ENCODE measurements at places on chromosomes 5 and 9. TPM values are rescaled to one million over a fixed set of nuclear protein-coding genes. Genes with fewer than 3 reads are reported as not detected.

GRCh38 chr9:114308361-114308950 is 14.4 kb upstream of the ORM1 start:
- no peak overlapping the region for H3K4me3 ChIP-seq
- no peak overlapping the region for H3K27ac ChIP-seq
- H3K36me3 ChIP-seq: no peaks in the 10 kb centered on the region
- DNase-seq: peak; percentile 83
- H3K27me3 ChIP-seq: no peaks in the 10 kb centered on the region

DNA sequence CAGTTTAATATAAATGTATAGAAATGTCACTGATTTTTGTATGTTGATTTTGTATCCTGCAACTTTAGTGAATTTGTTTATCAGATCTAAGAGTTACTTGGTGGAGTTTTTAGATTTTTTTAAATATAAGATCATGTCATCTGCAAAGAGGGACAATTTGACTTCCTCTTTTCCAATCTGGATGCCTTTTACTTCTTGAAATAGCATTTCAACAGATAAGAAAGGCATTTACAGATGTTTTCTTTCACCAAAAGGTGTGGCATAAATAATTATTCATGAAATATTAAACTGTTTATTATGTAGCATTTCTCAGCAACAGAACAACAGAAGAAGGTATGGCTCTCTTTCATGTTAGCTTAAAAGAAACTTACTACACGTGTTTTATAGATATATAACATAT is 34.9 kb upstream of the NIPBL start:
- H3K27me3 ChIP-seq: no peaks in the 10 kb centered on the region
- H3K4me3 ChIP-seq: no peak overlapping the region
- H3K27ac ChIP-seq: no peak overlapping the region
- peaks cover 6% of the 10 kb centered on the region for H3K4me1 ChIP-seq
- DNase-seq: no peak

Gene SLC34A1
- total RNA-seq: not detected

Gene VLDLR
- 16.8 TPM for total RNA-seq

- no peaks in the 10 kb centered on the region for H3K36me3 ChIP-seq
- no peaks in the 10 kb centered on the region for H3K27me3 ChIP-seq
- no peaks in the 10 kb centered on the region for H3K4me1 ChIP-seq
- DNase-seq: no peak
- H3K4me3 ChIP-seq: no peak overlapping the region
- H3K27ac ChIP-seq: no peak overlapping the region
These were observed 58.6 kb downstream of the BARX1 start for GRCh38 chr9:93896496-93897033.

Gene ST6GALNAC4
- total RNA-seq: 31.1 TPM

Gene RNF183
- not detected for total RNA-seq

Gene GRM6
- not detected for total RNA-seq

Gene TENT4A
- 17.0 TPM for total RNA-seq

Gene PTGES
- 4.6 TPM for total RNA-seq

Gene ROR2
- 49.2 TPM for total RNA-seq

Gene LRRC26
- total RNA-seq: not detected

Gene GBGT1
- 18.7 TPM for total RNA-seq

Gene LRRTM2
- total RNA-seq: 0.17 TPM

Gene NPR3
- 2.1 TPM for total RNA-seq

DNA sequence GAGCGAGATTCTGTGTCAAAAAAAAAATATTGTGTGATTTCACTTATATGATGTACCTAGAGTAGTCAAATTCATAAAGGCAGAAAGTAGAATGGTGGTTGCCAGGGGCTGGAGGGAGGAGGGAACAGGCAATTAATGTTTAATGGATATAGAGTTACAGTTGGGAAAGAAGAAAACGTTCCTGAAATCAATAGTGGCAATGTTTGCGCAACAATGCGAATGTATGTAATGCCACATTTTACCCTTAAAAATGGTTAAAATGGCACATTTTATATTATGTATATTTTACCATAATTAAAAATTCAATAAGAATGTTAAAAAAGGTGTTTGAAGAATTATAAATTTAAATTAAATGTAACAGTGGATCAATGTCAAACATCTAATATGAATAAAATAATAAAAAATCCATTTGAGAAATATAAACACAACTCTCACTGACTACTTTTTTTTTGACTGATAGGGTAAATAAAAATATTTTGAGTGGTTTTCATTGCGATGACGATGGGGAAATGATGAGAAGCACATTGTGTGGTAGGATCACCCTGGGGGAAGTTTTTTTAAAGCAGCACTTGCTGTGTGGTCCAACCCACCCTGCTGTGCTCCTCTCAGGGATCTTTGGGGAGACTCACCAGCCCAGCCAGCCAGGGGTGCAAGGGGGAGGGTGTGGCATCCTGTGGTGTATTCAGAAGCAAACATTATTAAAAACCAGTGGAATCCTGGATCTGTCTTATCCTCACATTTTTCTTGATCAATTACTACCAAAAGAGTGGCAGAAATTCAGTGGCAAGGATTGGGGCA is 4.3 kb downstream of the FYB1 start:
- no peak overlapping the region for H3K4me3 ChIP-seq
- no peak for DNase-seq
- no peak overlapping the region for H3K27ac ChIP-seq
- no peaks in the 10 kb centered on the region for H3K4me1 ChIP-seq
- no peaks in the 10 kb centered on the region for H3K27me3 ChIP-seq

- no peak for DNase-seq
- no peaks in the 10 kb centered on the region for H3K4me1 ChIP-seq
- H3K4me3 ChIP-seq: no peak overlapping the region
- no peak overlapping the region for H3K27ac ChIP-seq
- H3K36me3 ChIP-seq: no peaks in the 10 kb centered on the region
- H3K27me3 ChIP-seq: no peaks in the 10 kb centered on the region
These were observed 457.0 kb upstream of the KLF4 start for GRCh38 chr9:107946364-107947141.

Gene MAPK9
- total RNA-seq: 37.8 TPM

- H3K36me3 ChIP-seq: peaks cover 7% of the 10 kb centered on the region
- no peak for DNase-seq
- H3K27ac ChIP-seq: no peak overlapping the region
- H3K4me1 ChIP-seq: no peaks in the 10 kb centered on the region
- H3K27me3 ChIP-seq: no peaks in the 10 kb centered on the region
- H3K4me3 ChIP-seq: no peak overlapping the region
These were observed 331.9 kb upstream of the RFX3 start for GRCh38 chr9:3857673-3858072.

DNA sequence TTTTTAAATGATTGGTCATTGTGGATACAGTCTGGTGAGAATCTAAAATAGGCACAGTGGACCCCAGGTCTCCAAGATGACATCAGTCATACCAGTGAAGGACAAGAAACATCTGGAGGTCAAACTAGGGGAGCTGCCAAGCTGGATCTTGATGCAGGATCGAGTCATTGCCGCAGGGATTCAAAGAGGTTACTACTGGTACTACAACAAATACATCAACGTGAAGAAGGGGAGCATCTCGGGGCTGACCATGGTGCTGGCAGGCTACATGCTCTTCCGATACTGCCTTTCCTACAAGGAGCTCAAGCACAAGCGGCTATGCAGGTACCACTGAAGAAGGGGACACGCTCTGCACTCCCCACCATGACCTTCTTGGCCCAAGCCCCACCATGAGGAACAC is 20.9 kb downstream of the FOXB2 start:
- DNase-seq: no peak
- H3K4me1 ChIP-seq: no peaks in the 10 kb centered on the region
- no peaks in the 10 kb centered on the region for H3K36me3 ChIP-seq
- no peak overlapping the region for H3K27ac ChIP-seq
- no peaks in the 10 kb centered on the region for H3K27me3 ChIP-seq

Gene CARTPT
- total RNA-seq: 23.5 TPM

DNA sequence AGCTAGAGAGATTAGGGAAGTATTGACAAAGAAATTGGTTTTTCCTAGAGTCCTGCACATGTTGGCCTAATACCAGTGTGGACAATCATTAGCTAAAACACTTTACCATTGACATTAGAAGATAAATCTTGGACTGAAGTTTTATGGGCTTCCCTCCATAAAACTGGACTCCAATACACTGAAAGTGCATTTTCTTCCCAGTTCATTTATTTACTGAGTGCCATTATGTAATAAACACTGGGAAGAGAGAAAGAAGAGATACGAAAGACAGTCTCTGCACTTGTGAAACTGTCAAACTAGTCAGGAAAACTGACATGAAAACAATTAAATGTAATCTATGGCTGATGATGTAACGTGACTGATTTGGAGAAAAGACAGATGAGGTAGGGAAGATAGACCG is 539.3 kb downstream of the ZNF608 start:
- H3K4me1 ChIP-seq: no peaks in the 10 kb centered on the region
- no peak overlapping the region for H3K4me3 ChIP-seq
- no peaks in the 10 kb centered on the region for H3K27me3 ChIP-seq

DNA sequence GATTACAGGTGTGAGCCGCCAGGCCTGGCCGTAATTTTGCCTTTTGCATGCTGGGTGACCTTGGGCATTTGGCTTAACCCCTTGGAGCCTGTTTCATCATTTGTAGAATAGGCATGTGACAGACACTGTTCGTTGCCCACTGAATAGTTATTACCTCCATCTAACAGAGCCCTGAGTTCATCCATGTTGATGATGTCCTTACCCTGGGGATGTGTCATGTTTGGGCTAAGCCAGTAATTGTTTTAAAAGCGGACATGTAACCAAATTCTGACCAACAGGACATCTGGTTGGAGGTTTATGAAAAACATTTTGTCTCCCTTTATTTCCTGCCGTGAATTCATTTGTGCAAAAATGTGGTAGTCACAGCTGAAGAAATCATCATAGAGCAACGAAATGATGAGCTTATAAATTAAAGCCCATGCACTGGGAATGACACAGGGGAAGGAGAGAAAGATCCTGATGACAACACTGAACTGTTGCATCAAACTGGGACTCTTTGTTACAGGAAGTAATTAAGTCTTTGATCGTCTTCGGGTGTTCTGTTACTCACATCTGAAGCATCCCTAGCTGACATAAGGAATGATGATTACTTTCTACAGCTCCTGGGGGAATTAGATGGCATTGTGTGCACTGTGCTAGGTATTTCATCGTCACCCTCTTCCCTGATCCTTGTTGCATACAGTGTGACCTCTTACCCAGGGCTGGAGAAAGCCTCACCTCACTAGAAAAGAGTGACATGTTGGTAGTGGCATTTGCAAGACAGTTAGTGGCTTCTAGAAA is 117.8 kb downstream of the FGF18 start:
- H3K4me1 ChIP-seq: no peaks in the 10 kb centered on the region
- H3K27ac ChIP-seq: no peak overlapping the region
- DNase-seq: no peak
- H3K27me3 ChIP-seq: no peaks in the 10 kb centered on the region
- no peak overlapping the region for H3K4me3 ChIP-seq

GRCh38 chr5:83376461-83376860 is 95.1 kb upstream of the VCAN start:
- no peaks in the 10 kb centered on the region for H3K27me3 ChIP-seq
- H3K4me3 ChIP-seq: no peak overlapping the region
- H3K27ac ChIP-seq: no peak overlapping the region

Gene TNFSF8
- 0.83 TPM for total RNA-seq

- no peak overlapping the region for H3K27ac ChIP-seq
- no peaks in the 10 kb centered on the region for H3K27me3 ChIP-seq
- H3K4me1 ChIP-seq: peaks cover 2% of the 10 kb centered on the region
- H3K4me3 ChIP-seq: no peak overlapping the region
- no peaks in the 10 kb centered on the region for H3K36me3 ChIP-seq
- no peak for DNase-seq
These were observed 240.5 kb upstream of the TUT7 start for GRCh38 chr9:86594724-86595123.

Gene DMRTA1
- 3.4 TPM for total RNA-seq

DNA sequence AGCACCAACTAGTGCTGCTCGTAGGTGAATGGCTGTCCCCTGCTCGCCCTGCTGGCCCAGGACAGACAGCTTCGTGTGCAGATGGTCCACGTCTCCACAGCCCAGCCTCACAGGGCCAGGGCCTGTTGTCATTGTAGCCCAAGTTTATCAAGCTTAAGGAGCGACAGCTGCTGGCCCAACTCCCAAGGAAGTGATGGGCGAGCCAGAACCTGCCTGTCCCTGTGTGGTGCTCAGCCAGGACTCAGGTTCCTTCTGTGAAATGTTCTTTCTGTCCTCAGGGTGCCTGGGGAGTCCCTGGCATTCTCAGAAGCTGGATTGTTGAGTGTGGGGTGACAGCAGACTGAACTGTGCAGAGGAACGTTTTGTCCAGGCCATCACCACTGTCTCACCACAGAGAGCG is 16.4 kb downstream of the TRIP13 start:
- peaks cover 4% of the 10 kb centered on the region for H3K36me3 ChIP-seq
- DNase-seq: no peak
- H3K27me3 ChIP-seq: no peaks in the 10 kb centered on the region

DNA sequence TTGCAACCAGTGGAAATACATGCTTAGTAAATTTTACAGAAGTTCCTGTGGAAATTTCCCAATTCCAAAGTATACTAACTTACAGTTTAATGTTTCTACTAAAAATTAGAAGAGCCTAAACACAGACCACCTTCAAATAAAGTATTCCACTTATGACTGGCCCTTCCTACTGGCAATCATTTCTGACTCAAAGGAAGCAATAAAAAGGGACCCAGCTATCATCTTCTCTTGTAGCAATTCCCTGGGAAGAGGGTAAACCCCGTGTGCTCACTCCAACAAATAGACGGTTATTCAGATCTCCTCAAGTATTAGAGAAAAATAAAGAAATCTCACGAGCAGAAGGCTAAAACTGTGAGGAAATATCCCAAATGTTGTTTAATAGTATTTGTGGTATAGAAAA is 43.3 kb downstream of the GOLPH3 start:
- H3K4me3 ChIP-seq: no peak overlapping the region
- H3K27ac ChIP-seq: no peak overlapping the region
- H3K27me3 ChIP-seq: no peaks in the 10 kb centered on the region
- H3K36me3 ChIP-seq: peaks cover 16% of the 10 kb centered on the region
- no peak for DNase-seq

Gene PGM5
- 573 TPM for total RNA-seq

DNA sequence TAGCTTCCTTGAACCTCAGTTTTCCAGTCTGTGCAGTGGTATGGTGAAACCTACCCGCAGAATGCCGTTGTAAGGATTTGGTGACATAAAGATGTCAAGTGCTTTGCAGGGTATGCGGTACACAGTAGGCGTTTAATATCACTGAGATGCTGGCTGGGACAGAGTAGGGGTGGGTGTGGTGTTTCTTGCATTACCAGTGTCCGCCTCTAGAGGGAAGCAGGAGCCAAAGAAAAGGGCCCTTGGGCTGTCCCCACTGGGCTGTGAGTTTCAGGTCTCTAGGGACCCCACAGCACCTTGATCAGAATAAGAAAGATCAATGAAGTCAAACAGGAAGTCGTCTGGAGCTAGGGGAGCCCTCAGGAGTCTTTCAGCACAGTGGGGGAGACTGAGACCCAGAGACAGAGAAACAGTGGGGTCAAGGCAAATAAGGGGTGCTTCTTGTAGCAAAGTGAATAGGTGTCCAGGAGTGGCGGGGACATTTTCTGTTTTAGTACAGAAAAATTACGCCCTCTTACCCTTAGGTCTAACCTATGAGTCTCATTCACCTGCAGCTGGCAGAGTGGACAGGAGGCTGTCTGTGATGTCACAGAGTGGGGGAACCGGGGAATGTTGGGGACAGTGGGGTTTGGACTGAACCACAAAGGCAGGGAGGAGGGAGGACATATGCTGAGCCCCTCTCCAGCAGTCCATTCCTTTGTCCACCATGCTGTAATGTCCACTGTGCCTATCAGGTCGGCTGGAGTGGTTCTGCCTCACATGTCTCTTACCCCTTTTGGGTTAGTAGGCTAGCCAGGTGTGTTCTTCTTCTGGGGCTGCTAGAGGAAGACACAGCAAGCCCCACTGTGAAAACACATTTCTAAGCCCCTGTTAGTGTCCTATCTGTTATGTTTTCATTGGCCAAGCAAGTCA is 4.7 kb upstream of the TEX53 start:
- no peak overlapping the region for H3K27ac ChIP-seq

GRCh38 chr5:41195228-41195627 is 18.1 kb downstream of the C6 start:
- H3K4me1 ChIP-seq: peaks cover 6% of the 10 kb centered on the region
- peak overlapping the region; percentile 48 for H3K27ac ChIP-seq
- DNase-seq: no peak

Gene ANKRA2
- total RNA-seq: 18.7 TPM

All from esophagus muscularis mucosa (tissue), 4 donors.